ENCODE measurements at places on chromosomes 7 and 10.

DNA sequence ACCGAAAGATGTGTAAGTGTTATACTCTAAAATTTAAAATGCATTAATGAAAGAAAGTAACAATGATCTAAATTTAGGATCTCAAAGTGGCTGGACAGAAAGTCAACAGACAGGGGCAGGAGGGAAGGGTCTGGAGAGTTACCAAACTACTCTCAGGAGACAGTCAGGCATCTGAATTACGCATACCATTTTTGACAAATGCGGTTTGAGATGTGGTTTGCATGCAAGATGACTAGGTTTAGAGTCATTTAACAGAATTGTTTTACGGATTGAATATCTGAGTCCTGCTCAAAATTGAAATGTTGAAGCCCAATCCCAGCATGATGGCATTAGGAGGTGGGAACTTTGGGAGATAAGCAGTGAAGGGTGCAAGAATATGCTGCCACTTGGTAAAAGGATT is 314.1 kb downstream of the WDR11 start:
- DNase-seq = no peak

- no peak for DNase-seq
Observed at GRCh38 chr10:110574420-110574819, 6.9 kb downstream of the SMC3 start.

GRCh38 chr7:132397070-132397469 is 179.2 kb downstream of the PLXNA4 start:
- DNase-seq = no peak

- no peak for DNase-seq
Observed at GRCh38 chr7:96699219-96699871, 10.3 kb downstream of the SEM1 start.

DNA sequence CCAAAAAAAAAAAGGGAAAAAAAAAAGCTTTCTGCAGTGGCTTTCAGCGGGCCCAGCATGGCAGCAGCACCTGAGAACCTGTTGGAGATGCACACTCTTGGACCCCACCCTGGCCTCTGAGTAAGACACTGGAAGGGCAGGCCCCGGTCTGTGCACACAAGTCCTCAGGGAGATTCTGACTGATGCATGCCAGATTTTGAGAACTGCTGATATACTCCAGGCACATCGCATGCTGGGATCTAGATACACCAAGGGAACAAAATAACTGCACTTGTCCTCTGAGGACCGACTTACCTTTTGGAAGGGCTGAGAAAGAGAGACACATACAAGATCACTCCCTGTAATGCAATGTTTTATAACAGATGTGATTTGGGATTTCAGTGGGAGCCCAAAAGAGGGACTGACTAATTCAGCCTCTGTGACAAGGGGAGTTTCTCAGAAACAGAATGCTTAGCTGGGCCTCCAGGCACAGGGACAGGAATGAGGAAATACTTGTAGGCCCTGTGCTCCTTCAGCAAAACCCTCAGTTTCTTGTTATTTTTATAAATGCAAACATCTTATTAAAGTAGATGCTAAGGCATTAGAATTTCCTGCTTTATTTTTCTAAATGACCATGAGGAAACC is 8.2 kb downstream of the EGFR start:
- no peak for DNase-seq
